CD4-positive, alpha-beta T cell treated with Interleukin-1 beta for 1 hour (primary cell): ENCODE measurements at places on chromosomes 12 and 14.

DNA sequence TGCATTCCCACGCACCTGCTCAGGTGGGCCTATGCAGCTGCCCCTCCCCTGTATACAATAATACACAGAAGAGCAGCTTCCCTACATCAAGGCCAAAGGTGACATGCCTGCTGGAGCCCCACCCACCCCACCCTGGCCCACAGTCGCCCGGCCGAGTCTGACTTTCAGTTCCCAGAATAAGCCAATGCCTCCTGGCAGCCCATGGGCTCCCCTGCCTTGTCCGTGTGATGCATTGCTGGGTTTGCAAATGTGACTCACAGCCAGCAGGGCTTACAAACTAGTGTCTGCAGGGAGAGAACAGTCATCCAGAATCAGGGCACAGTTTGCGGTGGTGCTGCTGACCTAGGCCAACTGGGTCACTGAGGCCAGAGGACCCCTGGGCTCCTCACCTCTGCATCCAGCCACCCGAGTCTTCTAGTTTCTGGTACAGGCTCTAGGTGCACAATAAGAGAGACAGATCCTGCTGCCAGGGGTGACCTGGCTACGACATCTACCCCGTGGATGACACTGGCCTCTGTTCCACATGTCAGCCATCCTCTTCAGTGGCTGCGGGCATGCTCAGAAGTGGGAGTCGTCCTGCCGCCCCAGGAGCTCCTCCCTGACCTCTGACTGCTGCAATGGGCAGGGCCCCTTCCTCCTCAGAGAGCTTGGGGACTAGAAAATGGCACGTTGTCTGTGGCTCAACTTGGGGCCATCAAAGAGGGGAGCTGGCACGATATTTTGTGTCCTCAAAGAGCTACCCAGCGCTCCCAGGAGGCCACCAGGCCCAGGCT is 84.5 kb downstream of the CHGA start:
- no peak for DNase-seq

GRCh38 chr14:78951602-78952001 is 781.4 kb downstream of the NRXN3 start:
- no peak for DNase-seq

GRCh38 chr12:47268501-47269454 is 189.0 kb upstream of the AMIGO2 start:
- no peak for DNase-seq

GRCh38 chr14:56008150-56008549 is 110.1 kb upstream of the PELI2 start:
- DNase-seq, result no peak
